ENCODE measurements at places on chromosomes 5 and 9. TPM values are rescaled to one million over a fixed set of nuclear protein-coding genes. Genes with fewer than 3 reads are reported as not detected.

- DNase-seq = no peak
Measured at GRCh38 chr5:160692271-160692670, 159.7 kb downstream of the ATP10B start.

- DNase-seq = no peak
Measured at GRCh38 chr9:136084063-136084944, 10.8 kb downstream of the NACC2 start.

GRCh38 chr5:174777583-174777982 lies 53.2 kb downstream of the MSX2 start:
- DNase-seq = no peak

DNA sequence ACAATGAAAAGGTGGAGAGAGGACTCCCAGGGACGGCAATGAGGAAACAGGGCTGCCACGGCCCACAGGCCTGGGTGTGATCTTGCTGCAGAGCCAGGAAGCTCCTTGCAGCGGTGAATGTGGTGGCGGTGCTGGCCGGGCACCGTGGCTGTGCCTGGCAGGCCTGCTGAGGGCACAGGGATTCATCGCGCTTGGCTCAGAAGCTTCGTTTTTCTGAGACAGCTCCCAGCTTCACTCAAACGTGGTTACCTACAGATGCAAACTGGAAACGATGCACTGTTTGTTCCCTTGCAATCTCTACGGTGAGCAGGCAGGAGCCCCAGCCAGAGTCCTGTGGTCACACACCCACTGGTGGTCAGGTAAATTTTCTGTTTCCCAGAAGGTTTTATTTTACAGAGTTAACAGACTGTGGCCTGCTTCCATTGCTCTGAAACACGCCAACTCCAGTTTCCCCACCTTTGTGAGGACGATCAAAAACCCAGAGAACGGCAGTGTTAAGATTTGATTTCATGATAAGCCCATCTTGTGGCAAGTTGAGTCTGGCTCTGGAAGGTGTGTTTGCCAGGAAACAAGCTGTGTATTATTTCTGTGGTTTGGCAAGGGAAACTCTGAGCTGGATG lies 183.9 kb downstream of the AUH start:
- no peak for DNase-seq

- no peak for DNase-seq
Measured at GRCh38 chr5:158569534-158569933, 530.2 kb downstream of the EBF1 start.

DNA sequence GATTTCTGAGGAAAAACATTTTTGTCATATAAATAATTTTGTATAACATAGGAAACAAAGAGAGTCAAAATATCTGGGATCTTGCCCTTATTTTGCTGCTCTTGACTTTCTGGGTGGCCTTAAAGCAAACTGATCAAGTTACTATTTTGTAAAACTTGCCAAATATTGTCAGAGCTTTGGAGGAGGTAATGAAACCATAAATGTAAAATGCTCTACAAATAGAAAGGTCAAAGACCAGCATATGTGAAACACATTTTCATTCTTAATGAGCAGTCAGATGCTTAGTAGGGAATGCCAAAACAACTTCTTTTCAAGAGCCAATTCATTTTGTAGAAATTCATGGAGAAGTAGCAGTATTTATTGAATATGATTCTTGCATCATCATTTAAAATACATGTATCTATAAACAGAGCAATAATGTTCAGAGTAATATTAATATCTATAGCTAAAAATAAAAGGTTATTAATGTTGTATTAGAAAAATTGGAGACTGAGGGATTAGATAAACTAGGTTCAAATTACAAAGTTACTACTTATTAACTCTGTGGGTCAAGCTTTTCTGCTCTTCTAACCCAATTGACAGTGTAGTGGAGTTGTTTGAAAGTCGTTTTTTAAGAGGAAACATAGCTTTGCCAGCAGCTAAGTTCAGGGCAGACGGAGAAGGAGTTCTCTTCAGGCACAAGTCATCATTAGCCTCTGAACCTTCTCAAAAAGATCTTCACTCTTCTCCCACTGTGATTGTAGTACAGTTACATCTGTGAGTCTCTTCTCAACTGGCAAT lies 2053.1 kb downstream of the EFNA5 start:
- DNase-seq = no peak

DNA sequence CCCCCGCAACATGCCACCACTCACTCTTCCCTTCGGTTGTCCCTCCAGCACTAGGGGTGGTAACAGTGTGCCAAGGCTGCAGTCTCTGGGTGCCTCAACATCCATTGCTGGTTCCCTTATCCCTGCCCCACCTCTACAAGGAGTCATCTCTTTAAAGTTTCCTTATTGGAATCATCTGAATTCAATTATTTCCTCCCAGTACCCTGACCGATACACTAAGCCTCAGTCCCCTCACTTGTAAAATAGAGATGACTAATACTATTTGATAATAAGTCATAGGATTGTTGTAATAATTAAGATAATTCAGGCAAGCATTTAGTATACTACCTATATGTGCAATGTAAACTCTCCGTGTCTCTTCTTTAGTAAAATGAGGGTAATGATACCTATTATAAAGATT lies 352.5 kb downstream of the ENC1 start:
- no peak for DNase-seq

- peak; percentile 60 for DNase-seq
Measured at GRCh38 chr5:172274951-172275753, 8.4 kb downstream of the UBTD2 start.

GRCh38 chr5:41057231-41057630 lies 13.9 kb downstream of the MROH2B start:
- no peak for DNase-seq

GRCh38 chr5:90022711-90023053 lies 386.9 kb downstream of the CETN3 start:
- no peak for DNase-seq

DNA sequence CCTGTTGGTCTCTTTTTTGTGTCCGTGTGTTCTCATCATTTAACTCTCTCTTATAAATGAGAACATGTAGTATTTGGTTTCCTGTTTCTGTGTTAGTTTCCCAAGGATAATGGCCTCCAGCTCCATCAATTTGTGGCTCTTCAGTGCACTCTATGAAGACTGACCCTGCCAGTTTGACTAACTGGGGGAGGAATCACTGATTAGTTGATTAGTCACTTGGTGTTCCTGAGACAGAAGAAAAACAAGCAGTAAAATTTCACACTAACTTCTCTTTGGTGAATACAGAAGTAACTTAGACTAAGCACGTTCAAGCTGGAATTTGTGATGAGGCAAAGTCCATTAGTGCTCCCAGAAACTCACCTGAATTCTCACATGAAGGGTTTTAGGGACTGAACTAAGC lies 495.8 kb upstream of the RORB start:
- DNase-seq = no peak

GRCh38 chr5:139805545-139805944 lies 9.9 kb downstream of the PSD2 start:
- DNase-seq = no peak

DNA sequence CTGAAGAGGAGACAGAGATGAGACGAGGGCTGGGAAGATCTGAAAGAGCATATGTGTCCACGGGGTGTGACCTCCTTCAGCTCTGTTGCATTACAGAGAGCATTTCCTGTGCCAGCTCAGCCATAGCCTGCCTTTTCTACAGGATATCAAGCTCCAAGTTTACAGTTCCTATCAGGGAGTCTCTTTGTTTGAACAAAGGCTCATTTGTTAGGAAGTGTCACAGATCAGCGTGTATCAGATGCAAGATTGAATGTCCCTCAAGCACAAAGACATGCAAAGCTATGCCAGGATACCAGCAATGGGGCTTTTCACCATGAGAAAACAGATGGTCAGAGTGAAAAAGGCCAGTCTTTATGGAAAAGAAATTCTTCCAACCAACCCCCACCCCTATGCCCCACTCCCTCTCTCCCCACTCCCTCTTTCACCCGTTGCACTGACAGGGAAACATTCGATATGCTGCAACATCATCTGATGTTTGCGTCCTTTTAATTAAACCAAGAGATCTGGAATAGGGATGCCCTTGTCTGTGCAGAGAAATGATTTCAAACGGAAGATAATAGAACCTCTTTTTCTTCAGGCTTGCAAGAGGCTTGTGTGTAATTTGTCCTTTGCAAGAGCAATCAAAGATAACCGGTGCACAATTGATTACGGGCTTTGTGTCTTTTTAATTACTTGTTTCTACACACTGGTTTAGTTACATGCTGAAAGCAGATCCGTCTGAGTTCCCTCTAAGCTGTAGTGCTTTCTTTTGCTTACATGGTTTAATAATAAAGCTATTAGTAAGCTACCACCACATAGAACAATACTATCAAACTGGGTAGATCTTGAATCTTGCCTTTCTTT lies 263.1 kb upstream of the RGMB start:
- DNase-seq = no peak

- DNase-seq = no peak
Measured at GRCh38 chr5:80703291-80703690, 48.5 kb upstream of the DHFR start.

DNA sequence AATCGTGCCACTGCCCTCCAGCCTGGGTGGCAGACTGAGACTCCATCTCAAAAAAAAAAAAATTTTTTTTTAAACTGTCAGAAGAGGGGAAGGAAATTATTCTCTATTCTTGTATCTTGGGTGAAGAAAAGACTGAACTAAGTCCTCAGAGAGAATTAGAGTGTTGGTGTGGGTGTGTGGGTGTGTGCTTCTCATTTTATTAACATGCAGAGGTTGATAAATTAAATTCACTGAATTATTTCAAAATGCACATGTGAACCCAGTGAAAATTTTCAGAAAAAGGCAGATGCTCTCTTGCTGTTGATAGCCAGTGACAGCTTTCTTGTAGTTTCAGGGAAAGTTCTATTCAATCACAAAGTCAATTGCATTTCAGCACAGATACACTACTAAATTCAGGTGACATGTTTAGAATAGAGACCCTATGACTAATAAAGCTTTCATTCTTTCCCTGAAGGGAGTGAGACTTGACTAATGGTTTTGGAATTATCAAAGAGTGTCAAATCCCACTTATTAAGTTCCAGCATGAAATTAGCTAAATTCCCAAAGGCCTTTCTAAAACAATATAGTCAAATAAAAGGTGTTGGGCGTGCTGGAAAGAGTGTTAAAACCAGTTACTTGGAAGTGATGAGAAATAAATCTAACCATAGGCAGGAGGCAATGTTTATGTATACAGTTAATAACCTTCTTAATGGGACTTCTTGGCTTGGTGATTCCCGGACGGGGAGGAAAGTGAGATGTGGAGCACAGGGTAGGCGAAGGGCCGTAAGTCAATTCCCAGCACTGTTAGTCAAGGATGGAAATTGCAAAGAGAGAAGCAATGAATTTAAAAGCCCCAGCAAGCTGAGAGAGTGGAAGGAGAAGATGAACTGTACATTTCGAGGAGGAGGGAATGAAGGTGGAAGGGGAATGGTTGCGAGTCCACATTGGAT lies 103.2 kb upstream of the SPATA31D4 start:
- DNase-seq = no peak

GRCh38 chr9:92064711-92065110 lies 50.5 kb downstream of the SPTLC1 start:
- no peak for DNase-seq

- no peak for DNase-seq
Measured at GRCh38 chr9:93686127-93686879, 109.9 kb downstream of the PHF2 start.

DNA sequence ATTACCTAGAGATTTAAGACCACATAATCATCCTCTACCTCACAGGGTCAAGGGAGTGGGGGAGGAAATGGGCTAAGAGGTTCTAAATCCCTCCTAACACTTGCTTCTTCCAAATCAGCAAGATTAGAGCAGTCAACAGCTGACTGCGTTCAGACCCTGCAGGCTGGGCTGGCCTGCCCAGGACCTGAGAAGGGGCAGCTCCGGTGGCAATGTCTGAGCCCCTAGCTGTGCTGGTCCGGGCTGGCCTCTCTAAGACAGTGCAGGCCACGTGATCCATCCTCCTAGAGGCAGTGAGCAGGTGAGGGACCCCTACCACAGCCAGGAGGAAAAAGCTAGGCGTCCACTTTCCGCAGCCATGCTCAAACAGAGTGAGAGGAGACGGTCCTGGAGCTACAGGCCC lies at the start of gene KCNV2:
KCNV2 (plus strand) TSS at position 126 of the 400 bp plus-strand sequence; CDS start at position 356, 230 bp downstream.
- DNase-seq = no peak

Gene PCDHGA10
- total RNA-seq = 0.35 TPM

Gene MEGF10
- not detected for total RNA-seq

Gene DNAJA1
- 79.8 TPM for total RNA-seq

Gene DNAJC21
- total RNA-seq = 63.7 TPM

Gene PAEP
- total RNA-seq = not detected

Data from CD4-positive, alpha-beta memory T cell (primary cell).